ENCODE measurements at places on chromosomes 2 and 18.

- no peak for DNase-seq
Observed at GRCh38 chr2:47803770-47804169, 20.8 kb downstream of the MSH6 start.

DNA sequence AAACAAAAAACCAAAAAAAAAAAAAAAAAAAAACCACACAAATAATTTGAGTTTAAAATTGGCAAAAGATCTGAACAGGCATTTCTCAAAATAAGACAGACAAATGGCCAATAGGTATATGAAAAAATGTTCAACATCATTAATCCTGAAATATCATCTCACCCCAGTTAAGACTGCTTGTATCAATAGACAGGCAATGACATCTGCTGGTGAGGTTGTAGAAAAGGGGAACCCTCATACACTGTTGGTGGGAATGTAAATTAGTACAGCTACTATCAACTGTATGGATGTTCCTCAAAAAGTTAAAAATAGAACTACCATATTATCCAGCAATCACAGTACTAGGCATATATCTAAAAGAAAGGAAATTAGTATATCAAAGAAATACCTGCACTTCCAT is 523.1 kb downstream of the XIRP2 start:
- DNase-seq: no peak

DNA sequence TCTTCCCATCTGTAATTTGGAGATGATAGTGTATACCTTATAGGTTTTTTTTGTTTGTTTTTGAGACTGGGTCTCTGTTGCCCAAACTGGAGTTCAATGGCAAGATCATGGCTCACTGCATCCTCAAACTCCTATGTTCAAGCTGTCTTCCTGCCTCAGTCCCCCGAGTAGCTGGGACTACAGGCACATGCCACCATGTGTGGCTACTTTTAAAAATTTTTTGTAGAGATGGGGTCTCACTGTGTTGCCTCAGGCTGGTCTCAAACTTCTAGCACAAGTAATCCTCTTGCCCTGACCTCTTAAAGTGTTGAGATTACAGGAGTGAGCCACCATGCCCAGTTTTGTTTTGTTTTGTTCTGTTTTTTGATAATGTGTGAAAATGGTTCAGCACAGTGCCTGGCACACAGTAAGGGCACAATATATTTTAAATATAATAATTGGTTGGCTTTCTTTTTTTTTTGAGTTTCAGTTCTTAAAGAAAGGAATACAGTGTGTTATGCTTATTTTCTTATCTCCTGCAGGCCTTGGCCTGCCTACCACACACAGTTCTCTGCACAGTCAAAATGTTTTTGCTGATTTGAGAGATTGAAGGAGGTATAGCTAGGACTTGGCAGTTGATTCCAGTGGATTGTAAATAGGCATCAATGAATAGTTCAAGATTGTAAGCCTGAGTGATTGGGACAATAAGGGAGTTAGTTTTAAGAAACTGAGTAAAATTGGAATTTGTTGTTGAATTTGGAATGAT is 6.1 kb downstream of the ACTR3 start:
- DNase-seq: no peak

- no peak for DNase-seq
Observed at GRCh38 chr18:48049757-48050156, 119.3 kb upstream of the SMAD2 start.

GRCh38 chr18:2644535-2644934 is 11.0 kb upstream of the SMCHD1 start:
- no peak for DNase-seq

Measured in T-helper 1 cell (primary cell).